ENCODE measurements at places on chromosomes 13 and 19. TPM values are rescaled to one million over a fixed set of nuclear protein-coding genes. Genes with fewer than 3 reads are reported as not detected.

NFIX gene
- 22.4 TPM for total RNA-seq

ETV2 gene
- total RNA-seq: 0.19 TPM

ZNF433 gene
- 5.6 TPM for total RNA-seq

SLC7A9 gene
- 0.19 TPM for total RNA-seq

C19orf85 gene
- total RNA-seq: not detected

RNF17 gene
- total RNA-seq: not detected

CD37 gene
- total RNA-seq: not detected

CLEC17A gene
- total RNA-seq: under 0.01 TPM

LILRB2 gene
- not detected for total RNA-seq

ZNF586 gene
- 18.2 TPM for total RNA-seq

CGB8 gene
- not detected for total RNA-seq

NLRP7 gene
- total RNA-seq: not detected

EDNRB gene
- total RNA-seq: 5.4 TPM

KLK11 gene
- total RNA-seq: not detected

RFXAP gene
- 1.2 TPM for total RNA-seq

ANGPTL8 gene
- not detected for total RNA-seq

LGI4 gene
- under 0.01 TPM for total RNA-seq

FGF9 gene
- total RNA-seq: under 0.01 TPM

VSTM1 gene
- not detected for total RNA-seq

ADAMTS10 gene
- 15.8 TPM for total RNA-seq

FAM83E gene
- 0.56 TPM for total RNA-seq

LILRB1 gene
- total RNA-seq: not detected

CCNA1 gene
- 12.8 TPM for total RNA-seq

SMIM24 gene
- total RNA-seq: not detected

MTUS2 gene
- total RNA-seq: 0.28 TPM

KIR3DL2 gene
- total RNA-seq: not detected

RASIP1 gene
- total RNA-seq: 0.85 TPM

SLC5A5 gene
- total RNA-seq: not detected

CFAP97D2 gene
- not detected for total RNA-seq

TYROBP gene
- total RNA-seq: not detected

ATP8B3 gene
- total RNA-seq: 0.38 TPM

KANK2 gene
- 274 TPM for total RNA-seq

LYPD5 gene
- 2.8 TPM for total RNA-seq

TTC9B gene
- total RNA-seq: not detected

DPRX gene
- total RNA-seq: not detected

SUGP1 gene
- 27.4 TPM for total RNA-seq

ZNF284 gene
- 2.5 TPM for total RNA-seq

CILP2 gene
- total RNA-seq: 0.28 TPM

ZNF607 gene
- total RNA-seq: 6.8 TPM

ZNF45 gene
- 18.6 TPM for total RNA-seq

STK24 gene
- 58.5 TPM for total RNA-seq

PEAK3 gene
- not detected for total RNA-seq

MAB21L1 gene
- 1.1 TPM for total RNA-seq

KCNN4 gene
- 4.5 TPM for total RNA-seq

NXNL1 gene
- total RNA-seq: not detected

All from regular cardiac myocyte (primary cell).